C1 segment of cervical spinal cord (tissue), 14 donors: ENCODE measurements at places on chromosomes 13 and 19.

DNA sequence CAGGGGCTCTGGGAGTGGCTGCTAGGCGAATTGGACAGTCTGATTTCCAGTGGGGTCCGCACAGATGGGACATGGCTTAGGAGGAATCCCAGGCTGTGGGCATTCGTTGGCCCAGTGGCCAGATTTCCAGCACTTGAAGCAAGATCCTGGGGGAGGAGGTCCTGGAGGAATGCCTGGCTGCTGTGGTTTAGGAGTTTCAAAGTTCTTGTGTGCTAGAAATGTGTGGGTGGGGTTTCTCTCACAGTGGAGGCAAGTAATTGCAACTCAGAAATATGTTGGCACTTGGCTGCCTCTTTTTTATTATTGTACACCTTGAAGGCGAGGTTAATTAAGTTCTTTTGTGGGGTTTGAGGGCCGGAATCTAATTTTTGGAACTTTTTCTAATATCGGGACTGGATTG is 17.1 kb downstream of the IGFL3 start:
- DNase-seq = no peak

DNA sequence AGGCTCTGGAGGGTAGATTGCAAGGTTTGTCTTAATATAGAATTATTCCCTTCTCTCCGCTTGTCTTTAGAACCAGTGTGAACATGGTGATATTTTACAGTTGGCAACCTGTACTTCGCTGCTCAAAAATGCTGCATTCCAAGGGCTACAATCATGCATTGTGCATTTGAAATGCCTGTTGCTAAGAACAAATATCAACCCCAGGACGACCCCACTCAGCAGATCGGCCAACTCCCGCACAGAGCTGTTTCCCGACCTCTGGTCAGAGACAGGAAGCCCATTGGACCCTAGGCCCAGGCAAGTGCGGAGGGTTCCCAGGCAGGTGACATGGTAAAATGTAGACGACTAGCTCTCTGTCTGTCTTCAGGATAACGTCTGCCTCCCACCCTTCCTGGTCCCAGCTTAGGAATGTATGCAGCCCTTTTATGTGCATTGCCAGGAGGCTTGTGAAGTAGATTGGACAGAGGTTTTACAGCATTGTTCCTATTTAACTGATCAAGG is 263.5 kb downstream of the FOXO1 start:
- DNase-seq = no peak

DNA sequence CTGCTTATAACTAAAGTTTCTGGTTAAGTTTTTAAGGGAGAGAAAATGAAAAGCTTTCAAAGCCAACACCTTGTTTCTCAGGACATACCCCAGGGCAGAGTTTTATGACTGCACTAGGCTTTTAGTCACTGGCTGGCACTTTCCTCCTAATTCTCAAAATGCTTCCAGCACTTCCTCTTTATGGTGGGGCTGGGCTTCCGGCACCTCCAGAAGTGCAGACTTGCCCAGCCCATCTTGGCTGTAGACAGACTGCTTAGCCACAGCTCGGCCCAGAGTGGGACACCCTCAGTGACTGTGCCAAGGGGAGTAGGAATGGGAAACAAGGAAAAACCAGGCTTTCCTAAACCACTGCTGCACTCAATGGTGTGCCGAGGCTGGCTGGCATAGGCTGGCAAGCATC is 23.2 kb upstream of the GTF3A start:
- DNase-seq = peak; percentile 7

DNA sequence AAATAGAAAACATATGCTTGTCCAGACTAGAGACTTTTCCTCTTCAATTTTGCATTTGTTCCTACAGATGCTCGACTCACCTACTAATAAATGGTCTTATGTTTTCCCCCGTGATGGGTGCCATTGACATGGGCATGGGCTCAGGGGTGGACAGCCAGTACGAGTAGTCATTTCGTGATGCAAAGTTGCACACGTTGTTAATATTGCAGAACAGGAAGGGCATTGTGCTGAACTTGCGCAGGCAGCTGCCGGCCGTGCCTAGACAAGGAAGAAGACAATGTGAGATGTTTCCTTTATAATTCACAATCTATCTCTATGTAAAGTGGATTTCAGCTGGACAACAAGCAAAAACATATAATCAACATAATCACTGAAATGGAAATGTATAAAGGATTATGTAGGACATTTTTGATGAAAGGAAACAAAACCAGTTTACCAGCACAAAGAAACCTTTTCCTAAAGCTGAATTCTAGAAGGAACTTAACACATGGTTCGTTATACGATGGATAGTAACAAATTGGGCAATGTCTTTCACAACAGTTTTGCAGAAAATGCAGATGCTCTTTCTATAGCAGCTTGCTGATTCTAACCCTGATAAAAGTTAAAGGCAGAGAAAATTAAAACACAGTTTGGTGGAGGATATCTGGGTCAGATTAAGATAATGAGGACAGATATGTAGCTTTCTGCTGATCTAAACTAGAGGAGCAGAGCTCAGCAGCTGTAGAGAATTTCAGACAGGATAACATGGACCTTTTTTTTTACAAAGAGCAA is 145.7 kb downstream of the COL4A1 start:
- no peak for DNase-seq

- DNase-seq = no peak
Measured at GRCh38 chr19:34428549-34429285, 536 bp downstream of the UBA2 start.
